HTR-8/SVneo (cell line): ENCODE measurements at places on chromosomes 2 and 18.
A peak's percentile ranks its signal among the peaks of the same experiment; 100 is the strongest.

GRCh38 chr2:143193121-143193520 is 63.9 kb downstream of the ARHGAP15 start:
- DNase-seq, result no peak

GRCh38 chr2:232365621-232366321 is 12.8 kb upstream of the ALPP start:
- DNase-seq, result peak; percentile 53

GRCh38 chr2:97714084-97714949 is 941 bp downstream of the ZAP70 start:
- no peak for DNase-seq

- no peak for DNase-seq
These were observed 15.9 kb downstream of the KIDINS220 start for GRCh38 chr2:8821276-8822217.

GRCh38 chr2:204175552-204176271 is 239.1 kb downstream of the ICOS start:
- DNase-seq, result no peak

DNA sequence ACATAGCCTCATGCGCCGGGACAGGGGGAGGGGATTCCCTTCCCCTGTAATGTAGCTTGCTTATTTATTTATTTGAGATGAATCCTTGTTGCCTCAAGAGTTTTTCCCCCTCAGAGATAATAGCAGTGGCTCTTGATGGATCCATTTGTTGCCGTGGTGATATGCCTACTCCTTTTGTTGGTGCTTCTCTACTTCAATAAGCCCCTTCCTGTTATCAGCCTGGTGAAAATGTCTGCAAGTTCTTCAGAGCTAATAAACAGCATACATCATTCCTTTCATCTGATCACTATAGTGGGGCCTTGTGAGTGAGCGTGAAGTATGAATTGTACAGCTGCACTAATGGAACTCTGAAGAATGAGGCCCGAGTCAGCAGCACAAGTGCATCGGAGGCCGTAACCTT is 19.4 kb downstream of the FZD5 start:
- no peak for DNase-seq

DNA sequence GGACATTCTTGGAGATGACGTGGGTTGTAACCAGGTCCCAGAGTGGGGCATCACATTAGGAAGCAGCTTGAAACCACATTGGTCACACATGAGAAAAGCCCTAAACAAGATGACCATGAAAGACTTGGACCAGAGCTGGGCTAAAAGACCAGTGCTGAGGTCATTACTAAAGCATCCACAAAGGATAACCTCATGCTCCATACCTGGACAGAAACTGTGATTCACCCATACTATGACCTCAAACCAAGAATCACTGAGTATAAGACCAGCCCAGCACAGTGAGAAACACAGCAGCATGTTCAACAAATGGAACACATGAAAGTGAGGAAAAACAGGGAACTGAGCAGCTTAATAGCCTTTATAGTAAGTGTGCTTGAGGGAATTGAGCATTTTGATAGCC is 635.5 kb upstream of the NETO1 start:
- no peak for DNase-seq

- DNase-seq, result no peak
These were observed 341.7 kb downstream of the STK39 start for GRCh38 chr2:167905668-167906067.

GRCh38 chr2:170715932-170716777 is 1.0 kb downstream of the SP5 start:
- no peak for DNase-seq

DNA sequence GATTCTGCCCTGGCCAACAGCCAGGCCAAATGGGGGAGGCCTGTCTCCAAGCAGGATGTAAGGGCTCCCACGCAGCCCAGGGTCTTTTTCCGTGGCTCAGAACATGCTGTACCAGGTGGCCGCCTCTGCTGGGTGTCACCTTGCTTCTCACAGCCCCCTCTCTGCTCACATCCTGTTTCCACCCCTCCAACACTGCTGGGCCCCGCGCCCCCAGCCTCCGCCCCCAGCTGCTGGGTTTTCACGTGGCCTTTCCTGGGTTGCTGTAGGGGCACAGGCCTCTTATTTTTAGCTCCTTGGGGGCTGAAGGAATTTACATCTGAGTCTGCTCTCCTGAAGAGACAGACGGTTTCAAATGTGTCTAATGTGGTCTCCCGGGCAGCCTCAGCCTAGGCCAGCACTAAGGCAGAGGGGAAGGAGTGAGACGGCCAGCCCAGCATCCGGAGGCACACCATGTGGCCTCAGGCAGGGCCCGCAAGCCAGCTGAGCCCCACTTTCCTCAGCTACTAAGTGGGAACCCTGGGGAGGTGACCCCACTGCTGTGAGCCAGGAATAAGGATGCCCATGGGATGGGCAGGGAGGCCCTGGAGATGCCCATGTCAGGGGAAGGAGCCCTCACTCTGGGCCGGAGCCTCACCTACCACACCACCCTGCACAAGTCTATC is 18.7 kb upstream of the DUSP2 start:
- no peak for DNase-seq

GRCh38 chr2:190575263-190575662 is 40.7 kb upstream of the NEMP2 start:
- DNase-seq, result no peak

- no peak for DNase-seq
These were observed 221.9 kb downstream of the DYM start for GRCh38 chr18:49238433-49239042.

DNA sequence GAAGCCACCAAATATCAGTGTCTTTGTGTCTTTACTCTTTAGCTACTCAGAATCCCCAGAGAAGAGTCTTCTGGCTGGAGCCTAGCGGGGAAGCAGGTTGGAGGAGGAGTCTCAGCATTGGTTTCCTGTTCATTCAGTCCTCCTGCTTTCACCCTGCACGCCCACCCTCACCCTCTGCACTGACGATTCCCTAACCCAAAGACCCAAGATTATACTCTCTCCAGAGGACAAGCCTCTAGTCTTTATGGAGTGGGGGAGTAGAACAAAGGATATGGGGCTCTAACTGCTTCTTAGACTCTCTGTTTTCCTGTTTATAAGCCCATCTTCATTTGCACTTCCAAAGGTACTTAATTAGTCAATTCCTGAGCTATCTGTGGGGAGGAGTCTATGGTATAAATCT is 338.8 kb downstream of the AGPS start:
- no peak for DNase-seq

DNA sequence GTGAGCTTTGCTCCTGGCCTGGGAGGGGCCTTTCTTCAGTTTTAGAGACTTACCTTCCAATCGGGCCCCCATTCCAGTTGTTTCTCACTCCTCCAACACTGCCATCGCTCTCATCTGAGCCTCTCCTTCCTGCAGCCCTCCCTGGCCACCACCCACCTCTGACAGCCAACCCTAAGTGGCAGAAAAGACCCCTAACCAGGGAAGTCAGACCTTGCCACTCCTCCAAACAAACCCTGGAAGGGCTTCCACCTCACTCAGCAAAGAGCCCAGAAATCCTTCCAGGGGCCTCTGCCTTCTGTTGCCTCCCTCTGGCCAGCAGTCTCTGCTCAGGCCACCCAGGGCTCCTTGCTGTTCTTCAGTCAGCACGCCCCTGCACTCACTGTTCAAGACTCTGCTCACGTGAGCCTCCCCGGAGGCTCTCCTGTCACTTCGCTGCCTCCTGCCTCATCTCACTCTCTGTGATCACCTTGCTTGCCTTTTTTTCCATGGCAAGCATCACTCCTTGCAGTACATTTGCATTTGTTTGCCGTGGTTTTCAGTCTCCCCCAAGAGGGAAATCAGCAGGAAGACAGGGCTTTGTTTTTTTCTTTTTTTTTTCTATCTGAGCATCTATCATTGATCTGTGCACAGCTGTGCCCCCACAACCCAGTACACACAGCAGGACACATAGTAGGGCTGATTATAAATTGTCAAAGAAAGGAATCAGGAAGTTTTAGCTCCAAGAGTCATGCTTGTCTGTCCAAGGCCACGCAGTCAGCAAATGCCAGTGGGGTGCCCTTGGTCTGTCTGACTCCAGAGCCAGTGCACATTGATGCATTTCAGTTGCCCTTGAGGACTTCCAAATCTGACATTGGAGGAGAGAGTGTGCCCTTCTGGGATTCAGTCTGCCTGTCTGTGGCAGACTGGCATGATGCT is 83.9 kb downstream of the INHBB start:
- DNase-seq, result no peak

DNA sequence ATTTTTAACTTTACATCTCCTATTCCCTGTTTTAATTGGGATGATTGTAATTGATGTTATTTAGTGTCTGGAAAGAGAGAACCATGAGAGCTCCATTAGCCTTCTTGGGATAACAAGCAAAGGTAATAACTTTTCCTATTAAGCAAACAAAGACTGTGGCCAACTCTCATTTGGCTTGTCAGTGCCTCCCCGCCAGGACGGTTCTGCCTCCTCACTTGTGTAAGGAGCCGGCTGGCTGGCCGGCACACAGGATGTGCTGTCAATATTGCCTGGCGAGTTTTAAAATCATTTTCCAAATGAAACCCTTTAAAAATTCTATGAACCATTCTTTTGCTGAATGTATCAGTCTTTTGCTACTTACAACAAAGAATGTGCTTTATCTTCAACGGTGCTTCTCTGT is 898.3 kb downstream of the CPS1 start:
- no peak for DNase-seq

GRCh38 chr2:41718705-41719104 is 329.1 kb upstream of the PKDCC start:
- DNase-seq, result no peak

GRCh38 chr18:29644276-29644675 is 1398.3 kb downstream of the DSC3 start:
- DNase-seq, result no peak

- DNase-seq, result no peak
These were observed 63.7 kb downstream of the MARCHF4 start for GRCh38 chr2:216308576-216308975.

DNA sequence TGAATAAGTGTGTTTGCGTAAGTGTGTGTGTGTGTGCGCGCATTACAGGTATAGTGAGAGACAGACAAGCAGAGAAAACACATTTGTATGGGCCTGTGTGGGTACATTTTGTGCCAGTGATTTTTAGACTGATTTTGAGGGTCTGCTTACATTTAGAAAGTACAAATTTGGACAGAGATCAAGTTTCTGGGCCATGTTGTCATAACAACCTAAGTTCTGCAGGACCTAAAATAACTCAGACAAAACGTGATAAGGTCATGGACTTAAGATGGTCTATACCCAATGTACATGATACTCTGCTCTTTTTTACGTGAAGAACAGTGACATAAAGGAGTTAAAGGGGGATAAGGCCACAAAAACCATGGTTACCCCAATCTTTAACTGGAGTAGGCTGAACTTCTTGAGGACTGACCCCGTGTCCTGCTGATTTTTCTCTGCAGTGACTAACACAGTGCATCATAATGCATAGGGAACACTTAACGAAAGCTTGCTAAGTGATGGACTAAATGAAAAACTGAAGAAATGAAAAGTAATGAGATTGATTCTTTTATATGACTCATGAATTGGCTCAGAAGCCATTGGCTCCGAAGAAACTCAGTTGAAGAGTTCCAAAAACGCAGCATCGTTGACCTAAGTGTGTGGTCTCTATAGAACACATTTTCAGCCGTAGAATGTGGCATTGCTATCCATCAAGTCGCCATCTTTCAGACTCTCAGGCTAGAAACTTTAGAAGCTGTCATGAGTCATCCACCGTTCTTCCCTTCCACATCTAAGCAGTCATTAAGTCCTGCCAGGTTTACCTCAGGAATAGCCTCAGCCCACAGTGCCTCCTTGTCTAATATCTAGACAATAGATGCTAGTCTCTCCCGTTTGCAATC is 61.6 kb upstream of the NCOA1 start:
- DNase-seq, result no peak

DNA sequence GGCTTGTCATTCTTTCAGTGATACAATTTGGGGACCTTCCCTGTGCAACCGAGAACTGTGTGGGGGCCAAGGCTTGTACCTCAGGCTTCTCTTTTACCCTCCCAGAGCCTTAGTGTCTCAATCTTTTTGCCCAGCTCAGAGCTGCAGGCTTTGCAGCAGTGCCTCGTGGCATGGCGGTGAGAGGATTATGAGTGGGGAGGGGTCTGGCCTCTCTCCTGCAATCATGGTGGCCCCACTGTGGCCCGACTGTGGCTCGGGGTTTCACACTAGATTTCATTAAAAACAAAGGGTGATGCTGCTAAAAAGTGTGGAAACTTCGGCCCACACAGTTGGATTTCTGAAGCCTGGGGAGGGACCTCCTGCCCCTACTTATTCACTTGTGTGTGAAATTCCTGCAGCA is 75.5 kb downstream of the CAPN13 start:
- no peak for DNase-seq

- no peak for DNase-seq
These were observed 18.5 kb downstream of the SLC66A2 start for GRCh38 chr18:79932907-79933306.

GRCh38 chr2:223050900-223051504 is 988 bp upstream of the KCNE4 start:
- DNase-seq, result no peak

GRCh38 chr2:188878716-188879115 is 95.5 kb upstream of the COL3A1 start:
- no peak for DNase-seq

- DNase-seq, result no peak
These were observed 204.6 kb upstream of the KCNH7 start for GRCh38 chr2:163043201-163043600.

DNA sequence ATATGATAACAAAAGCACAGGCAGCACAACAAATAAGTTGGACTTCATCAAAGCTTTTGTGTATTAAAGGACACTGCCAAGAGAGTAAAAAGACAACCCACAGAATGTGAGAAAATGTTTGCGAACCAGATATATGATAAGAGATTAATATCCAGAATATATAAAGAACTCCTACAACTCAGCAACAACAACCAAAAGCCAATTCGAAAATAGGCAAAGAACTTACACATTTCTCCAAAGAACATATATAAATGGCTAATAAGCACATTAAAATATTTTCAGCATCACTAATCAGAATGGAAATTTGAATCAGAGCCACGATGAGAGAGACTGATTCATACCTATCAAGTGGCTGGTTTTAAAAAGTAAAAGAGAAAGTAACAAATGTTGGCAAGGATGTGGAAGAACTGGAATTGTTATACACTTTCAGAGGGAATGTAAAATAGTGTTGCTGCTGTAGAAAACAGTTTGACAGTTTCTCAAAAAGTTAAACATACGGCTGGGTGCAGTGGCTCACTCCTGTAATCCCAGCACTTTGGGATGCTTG is 25.2 kb downstream of the EPB41L5 start:
- no peak for DNase-seq

DNA sequence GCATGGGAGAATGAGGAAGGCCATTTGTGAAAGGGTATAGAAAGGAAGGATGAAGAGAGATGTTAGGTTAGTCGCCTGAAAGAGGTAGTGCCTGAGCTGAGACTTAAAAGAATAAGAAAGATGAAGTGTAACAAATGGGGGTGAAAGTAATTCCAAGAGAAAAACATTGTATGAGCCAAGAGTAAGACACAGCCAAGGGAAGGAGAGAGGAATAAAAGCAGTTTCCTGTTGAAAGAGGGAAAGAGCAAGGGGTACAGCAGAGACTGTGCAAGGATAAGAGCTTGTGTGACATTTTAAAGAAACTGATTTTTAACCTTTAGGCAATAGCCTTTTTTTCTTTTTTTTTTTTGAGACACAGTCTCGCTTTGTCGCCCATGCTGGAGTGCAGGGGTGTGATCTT is 4.8 kb upstream of the RBBP8 start:
- DNase-seq, result no peak

- no peak for DNase-seq
These were observed 108.1 kb downstream of the TPO start for GRCh38 chr2:1521191-1521877.

GRCh38 chr2:50355891-50356290 is 676.0 kb downstream of the NRXN1 start:
- no peak for DNase-seq

- no peak for DNase-seq
These were observed 160.9 kb upstream of the COL3A1 start for GRCh38 chr2:188813315-188813714.
